ENCODE measurements at places on chromosomes 6 and 20.

DNA sequence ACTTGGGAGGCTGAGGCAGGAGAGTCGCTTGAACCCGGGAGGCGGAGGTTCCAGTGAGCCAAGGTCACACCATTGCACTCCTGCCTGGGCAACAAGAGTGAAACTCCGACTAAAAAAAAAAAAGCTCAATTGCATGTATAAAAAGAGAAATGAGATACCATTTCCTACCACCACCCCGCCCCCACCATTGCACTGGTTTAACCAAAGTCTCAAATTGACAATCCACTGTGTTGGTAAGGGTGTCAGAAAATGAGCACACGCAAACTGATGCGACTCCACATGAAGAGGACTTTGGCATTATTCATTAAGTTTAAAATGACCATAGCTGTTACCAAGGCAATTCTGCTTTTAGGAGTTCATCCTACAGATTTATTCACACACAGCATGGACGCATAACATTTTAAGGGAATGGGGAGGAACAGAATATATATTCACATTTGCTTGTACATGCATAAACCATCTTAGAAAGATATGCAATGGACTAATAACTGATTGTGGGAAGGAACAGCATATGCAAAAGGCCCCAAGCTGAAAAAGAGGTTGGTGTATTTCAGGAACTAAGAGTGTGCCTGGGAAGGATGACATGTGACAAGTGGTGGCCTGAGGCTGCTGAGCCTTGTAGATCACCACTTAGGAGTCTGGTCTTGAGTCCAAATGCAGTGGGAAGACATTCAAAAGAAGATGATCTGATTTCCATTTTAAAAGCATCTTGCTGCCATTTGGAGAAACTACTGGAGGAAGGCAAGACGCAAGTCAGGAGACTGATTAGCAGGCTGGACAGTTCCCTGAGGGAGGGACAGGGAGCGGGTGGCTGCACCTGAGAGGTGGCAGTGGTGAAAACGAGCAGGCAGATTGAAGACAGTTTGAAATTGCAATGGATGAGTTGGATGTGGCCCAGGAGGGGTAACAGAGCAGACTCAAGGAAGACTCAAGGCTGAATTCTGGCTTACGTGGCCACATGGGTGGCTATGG lies 37.2 kb upstream of the PTPN1 start:
- DNase-seq = peak; percentile 56

- DNase-seq = no peak
These were observed 93.4 kb downstream of the HIVEP2 start for GRCh38 chr6:142851601-142852000.

GRCh38 chr6:129111346-129111745 lies 228.4 kb downstream of the LAMA2 start:
- no peak for DNase-seq

GRCh38 chr20:23446505-23446904 lies 6.2 kb downstream of the CST11 start:
- DNase-seq = peak; percentile 60
